ENCODE measurements at places on chromosomes 1 and 21. TPM values are rescaled to one million over a fixed set of nuclear protein-coding genes. Genes with fewer than 3 reads are reported as not detected.
A peak's percentile ranks its signal among the peaks of the same experiment; 100 is the strongest.

DNA sequence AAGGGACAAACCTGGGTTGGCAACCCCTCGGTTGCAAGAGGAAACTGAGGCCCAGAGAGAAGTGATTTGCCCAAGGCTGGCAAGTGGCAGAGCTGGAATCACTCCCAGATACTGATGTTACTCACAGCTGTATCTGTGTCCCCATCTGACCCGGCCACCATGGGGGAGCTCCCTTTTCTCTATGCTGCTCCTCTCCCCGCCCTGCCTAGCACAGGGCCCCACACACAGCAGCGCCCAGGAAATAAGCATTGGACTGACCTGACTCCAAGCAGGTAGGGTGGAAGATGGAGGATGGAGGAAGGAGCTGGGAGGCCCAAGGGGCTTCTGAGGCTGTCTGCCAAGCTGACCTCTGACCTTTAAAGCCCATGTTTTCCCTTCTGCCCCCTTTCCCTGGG is 3.0 kb upstream of the FBLIM1 start:
- H3K27me3 ChIP-seq = no peaks in the 10 kb centered on the region

GRCh38 chr1:22182715-22183114 is 39.8 kb upstream of the WNT4 start:
- H3K36me3 ChIP-seq = no peaks in the 10 kb centered on the region
- H3K4me1 ChIP-seq = no peaks in the 10 kb centered on the region
- DNase-seq = no peak
- no peaks in the 10 kb centered on the region for H3K27me3 ChIP-seq

GRCh38 chr1:213371847-213372619 is 321.0 kb downstream of the RPS6KC1 start:
- no peak overlapping the region for H3K4me3 ChIP-seq
- DNase-seq = no peak
- no peaks in the 10 kb centered on the region for H3K36me3 ChIP-seq
- H3K27ac ChIP-seq = no peak overlapping the region

DNA sequence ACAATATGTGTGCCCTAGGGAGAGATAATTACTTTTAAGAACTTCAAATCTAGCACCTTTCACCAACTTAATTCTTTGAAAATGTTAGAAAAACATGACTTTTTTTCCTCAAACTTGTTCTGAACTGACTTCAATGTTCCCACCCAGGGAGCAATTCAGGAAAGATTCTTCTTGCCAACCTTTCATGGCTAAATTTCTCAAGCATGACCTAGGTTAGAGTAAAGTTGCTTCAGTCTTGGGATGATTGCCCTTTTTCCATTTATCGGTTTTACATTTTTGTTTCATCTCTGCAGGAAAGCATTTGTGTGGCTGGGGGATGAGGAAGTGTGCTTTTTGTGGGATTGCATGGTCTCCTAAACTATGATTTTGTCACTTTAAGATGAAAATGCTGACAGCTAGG is 647.7 kb downstream of the LTN1 start:
- no peak overlapping the region for H3K27ac ChIP-seq
- no peak for DNase-seq
- no peak overlapping the region for H3K4me3 ChIP-seq
- H3K4me1 ChIP-seq = no peaks in the 10 kb centered on the region
- H3K36me3 ChIP-seq = no peaks in the 10 kb centered on the region

DNA sequence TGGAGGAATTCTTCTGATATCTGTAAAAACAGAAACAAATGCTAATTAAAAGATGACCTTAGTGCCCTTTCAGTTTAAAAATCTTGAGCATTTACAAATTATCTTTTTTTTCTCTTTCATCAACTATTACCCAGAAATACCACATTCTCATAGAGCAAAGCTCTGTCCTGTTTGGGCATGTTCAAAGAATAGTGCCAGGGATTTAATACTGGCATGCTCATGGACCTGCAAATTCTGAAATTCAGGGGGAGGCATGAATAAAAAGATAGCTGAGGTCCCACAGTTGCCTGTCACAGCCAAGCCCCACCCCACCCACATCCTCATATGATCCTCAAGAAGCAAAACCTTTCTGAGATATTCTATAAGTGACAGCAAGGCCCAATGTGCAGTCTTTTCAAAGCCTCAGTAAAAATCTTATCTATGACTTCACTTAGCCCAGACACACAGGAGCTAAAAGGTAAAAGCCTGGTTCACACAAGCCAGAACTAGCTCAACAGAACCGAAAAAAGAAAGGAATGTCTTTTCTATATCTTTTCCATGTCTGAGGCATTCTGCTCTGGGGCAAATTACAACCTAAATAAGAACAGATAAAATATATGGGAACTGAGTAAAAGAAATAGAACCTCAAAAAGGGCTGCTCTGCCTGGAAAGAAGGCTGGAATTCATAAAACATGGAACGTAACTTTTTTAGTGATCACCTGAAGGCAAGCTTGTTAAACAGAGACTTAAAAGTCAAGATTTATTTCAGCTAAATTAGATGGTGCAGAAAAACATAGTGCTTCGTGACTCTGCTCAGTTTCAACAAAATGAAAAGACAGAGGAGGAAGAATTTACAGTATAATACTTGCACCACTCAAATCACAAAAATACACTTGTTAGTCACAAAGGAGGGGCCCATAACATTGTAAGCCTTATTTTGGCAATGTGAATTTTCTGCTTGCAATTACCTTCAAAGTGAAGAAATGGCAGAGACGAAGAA is 11.0 kb downstream of the WLS start:
- H3K36me3 ChIP-seq = no peaks in the 10 kb centered on the region
- no peak overlapping the region for H3K27ac ChIP-seq
- no peaks in the 10 kb centered on the region for H3K4me1 ChIP-seq
- H3K4me3 ChIP-seq = no peak overlapping the region
- no peak for DNase-seq

DNA sequence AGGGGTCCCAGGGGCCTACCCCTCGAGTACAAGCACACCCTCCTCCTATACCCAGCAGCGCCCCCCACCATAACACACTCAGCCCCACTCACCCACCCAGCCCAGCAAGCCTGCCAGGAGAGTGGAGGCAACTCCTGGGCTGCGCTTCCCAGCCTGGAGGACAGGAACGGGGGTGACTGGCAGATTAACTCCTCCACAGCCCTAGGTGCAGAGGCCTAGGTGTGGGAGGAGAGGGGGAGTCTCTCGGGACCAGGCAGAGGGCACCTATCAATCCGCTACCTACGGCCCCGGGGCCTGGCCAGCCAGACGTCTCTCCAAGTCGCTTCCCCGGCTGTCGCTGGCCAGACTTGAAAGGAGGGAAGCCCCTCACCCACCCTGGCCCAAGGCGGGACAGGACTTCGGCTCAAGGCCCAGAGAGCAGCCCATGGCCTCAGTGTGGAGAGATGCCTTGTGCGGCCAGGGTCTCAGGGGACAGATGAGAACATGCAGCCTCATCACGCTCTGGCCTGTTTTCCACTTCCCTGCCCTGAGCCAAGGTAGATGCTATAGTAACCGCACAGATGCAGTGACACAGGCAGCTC is 24.9 kb downstream of the MATN1 start:
- no peaks in the 10 kb centered on the region for H3K36me3 ChIP-seq
- DNase-seq = no peak
- H3K4me3 ChIP-seq = no peak overlapping the region
- H3K27ac ChIP-seq = no peak overlapping the region
- no peaks in the 10 kb centered on the region for H3K27me3 ChIP-seq

GRCh38 chr1:231444059-231444458 is 22.0 kb upstream of the EGLN1 start:
- no peak for DNase-seq
- no peak overlapping the region for H3K4me3 ChIP-seq
- H3K27ac ChIP-seq = no peak overlapping the region
- H3K36me3 ChIP-seq = no peaks in the 10 kb centered on the region
- no peaks in the 10 kb centered on the region for H3K4me1 ChIP-seq

DNA sequence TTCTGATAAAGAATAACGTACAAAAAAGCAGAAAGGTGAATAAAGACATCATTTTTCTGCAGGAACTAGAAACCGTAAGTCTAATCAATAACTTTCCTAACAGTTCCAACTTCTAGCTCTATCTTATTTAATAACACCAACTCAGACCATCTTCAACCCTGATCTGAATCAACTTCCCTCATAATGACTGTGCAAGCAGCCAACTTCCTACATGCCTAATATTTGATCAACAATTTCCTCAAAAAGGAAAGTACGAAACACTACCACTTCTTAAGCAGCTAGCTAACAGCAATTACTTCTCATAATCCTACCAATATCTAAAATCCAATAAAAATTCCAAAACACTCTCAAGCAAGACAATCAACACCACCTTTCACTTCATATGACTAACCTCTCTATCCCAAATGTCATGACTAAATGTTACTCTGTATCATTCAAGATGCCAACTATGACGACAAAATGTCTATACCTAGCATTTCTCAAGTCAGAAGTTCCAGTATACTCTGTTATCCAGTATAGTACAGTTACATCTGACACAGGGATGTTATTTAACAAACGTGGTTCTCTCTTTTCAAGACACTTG is 1.7 kb downstream of the COP1 start:
- peak overlapping the region; percentile 96 for H3K27ac ChIP-seq
- no peaks in the 10 kb centered on the region for H3K36me3 ChIP-seq
- no peak for DNase-seq
- peaks cover 17% of the 10 kb centered on the region for H3K4me1 ChIP-seq
- peak overlapping the region; percentile 71 for H3K4me3 ChIP-seq

GRCh38 chr1:4756851-4757580 is 102.6 kb downstream of the AJAP1 start:
- H3K27ac ChIP-seq = no peak overlapping the region
- H3K27me3 ChIP-seq = no peaks in the 10 kb centered on the region
- H3K36me3 ChIP-seq = no peaks in the 10 kb centered on the region
- no peak overlapping the region for H3K4me3 ChIP-seq
- no peak for DNase-seq

DNA sequence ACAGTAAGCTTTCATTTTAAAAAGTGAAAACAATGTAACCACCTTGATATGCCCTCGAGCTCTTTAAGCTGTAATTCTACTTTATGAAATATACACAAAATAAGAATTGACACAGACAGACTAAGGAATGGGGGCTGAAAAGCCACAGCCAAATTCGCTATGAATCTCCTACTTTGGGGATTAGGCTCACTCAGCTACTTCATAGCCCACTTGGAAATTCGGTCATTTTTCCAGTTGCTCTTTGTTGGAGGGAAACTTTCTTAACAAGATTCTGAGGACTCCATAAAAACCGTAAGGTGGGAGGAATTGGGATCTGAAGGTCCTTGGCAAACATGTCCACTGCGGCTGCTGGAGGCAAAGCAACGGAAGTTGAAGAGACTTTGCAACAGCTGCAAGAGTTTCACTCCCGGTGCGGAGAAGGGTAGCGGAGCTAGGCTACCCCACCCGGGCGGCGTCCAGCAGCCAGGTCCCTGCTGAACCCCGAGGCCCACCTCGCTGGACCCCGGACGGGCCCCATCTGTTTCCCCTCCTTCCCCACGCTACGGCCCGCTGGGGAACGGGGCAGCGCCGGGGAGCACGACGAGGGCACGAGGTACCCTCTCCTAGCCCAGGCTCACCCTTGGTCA is 634 bp downstream of the MYCBP start:
- no peaks in the 10 kb centered on the region for H3K27me3 ChIP-seq
- H3K4me3 ChIP-seq = peak overlapping the region; percentile 84
- DNase-seq = no peak
- H3K27ac ChIP-seq = peak overlapping the region; percentile 52
- H3K36me3 ChIP-seq = no peaks in the 10 kb centered on the region
- no peaks in the 10 kb centered on the region for H3K4me1 ChIP-seq

DNA sequence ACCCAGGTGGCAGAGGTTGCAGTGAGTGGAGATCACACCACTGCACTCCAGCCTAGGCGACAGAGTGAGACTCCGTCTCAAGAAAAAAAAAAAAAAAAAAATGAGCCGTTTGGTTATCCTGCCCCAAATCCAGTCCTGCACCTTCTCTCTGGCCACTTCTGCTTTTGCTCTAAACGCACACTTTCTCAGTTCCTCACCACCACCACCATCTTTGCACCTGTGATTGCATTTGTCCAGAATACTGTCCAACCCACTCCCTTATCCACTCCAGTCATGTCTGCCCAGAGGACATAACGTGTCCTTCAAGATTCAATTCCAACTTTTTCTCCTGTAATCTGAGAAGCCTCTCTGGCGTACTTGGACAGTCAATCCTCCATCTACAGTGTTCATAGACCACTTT is 2.2 kb upstream of the NEK2 start:
- no peak for DNase-seq
- H3K36me3 ChIP-seq = no peaks in the 10 kb centered on the region
- H3K4me1 ChIP-seq = no peaks in the 10 kb centered on the region
- H3K27ac ChIP-seq = no peak overlapping the region
- H3K27me3 ChIP-seq = no peaks in the 10 kb centered on the region

- peak overlapping the region; percentile 23 for H3K4me3 ChIP-seq
- no peaks in the 10 kb centered on the region for H3K27me3 ChIP-seq
- no peaks in the 10 kb centered on the region for H3K36me3 ChIP-seq
- peak overlapping the region; percentile 89 for H3K27ac ChIP-seq
These were observed 712 bp upstream of the LAMB3 start for GRCh38 chr1:209652873-209653401.

DNA sequence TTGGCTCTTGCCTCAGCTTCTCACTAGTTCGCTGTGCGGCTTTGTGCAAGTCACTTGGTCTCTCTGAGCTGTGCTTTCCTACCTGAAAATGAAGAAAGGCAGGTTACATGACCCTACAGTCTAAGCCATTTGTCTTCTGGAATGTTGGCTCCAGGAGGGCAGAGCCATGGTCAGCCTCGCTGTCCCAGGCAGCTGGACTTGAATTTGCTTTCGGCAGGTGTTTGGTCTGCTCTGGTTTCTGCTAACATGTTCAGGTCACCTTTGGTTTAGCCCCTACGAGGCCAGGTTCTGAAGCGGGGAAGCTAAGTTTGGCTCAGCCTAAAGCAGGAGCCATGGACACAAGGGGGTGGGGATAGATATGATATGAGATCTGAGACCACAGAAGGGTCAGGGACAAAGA is 19.1 kb downstream of the LRRC38 start:
- no peaks in the 10 kb centered on the region for H3K27me3 ChIP-seq
- DNase-seq = no peak
- H3K36me3 ChIP-seq = no peaks in the 10 kb centered on the region

DNA sequence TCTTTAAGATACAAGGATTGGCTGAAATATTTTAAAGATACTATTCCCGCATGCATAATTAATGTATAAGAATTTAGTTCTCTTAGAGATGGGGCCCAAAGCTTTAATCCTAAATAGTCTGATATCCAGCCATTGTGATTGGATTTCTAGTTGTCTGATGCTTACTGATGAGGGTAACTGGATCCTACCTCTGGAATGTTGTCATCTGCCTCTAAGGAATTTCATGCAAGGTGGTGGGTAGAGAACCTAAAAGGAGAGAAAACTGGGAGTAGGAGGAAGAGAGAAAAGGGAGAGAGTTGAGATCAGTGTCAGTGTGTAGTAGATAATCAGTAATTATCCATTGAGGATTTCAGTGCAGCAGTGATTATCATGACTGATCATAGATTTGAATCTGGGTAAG is 295.5 kb downstream of the KCNT2 start:
- H3K27ac ChIP-seq = no peak overlapping the region
- no peaks in the 10 kb centered on the region for H3K27me3 ChIP-seq
- no peak for DNase-seq
- no peaks in the 10 kb centered on the region for H3K36me3 ChIP-seq
- H3K4me1 ChIP-seq = no peaks in the 10 kb centered on the region
- H3K4me3 ChIP-seq = no peak overlapping the region

APCS gene
- 0.84 TPM for total RNA-seq

ORC1 gene
- total RNA-seq = 4.9 TPM

REG4 gene
- 90.2 TPM for total RNA-seq

LCE3D gene
- not detected for total RNA-seq

GSTM5 gene
- total RNA-seq = 3.0 TPM

PTPN14 gene
- total RNA-seq = 9.8 TPM

PTPRU gene
- total RNA-seq = 2.3 TPM

OR2L13 gene
- total RNA-seq = not detected

IGSF21 gene
- total RNA-seq = 0.40 TPM

EDARADD gene
- 0.17 TPM for total RNA-seq

TRIM45 gene
- total RNA-seq = 1.2 TPM
